ENCODE measurements at places on chromosomes 1 and 21. TPM values are rescaled to one million over a fixed set of nuclear protein-coding genes. Genes with fewer than 3 reads are reported as not detected.
A peak's percentile ranks its signal among the peaks of the same experiment; 100 is the strongest.

GRCh38 chr1:118147522-118147921 is 37.5 kb downstream of the SPAG17 start:
- no peak for DNase-seq

PTPRC gene
- total RNA-seq: 12.7 TPM

- no peak for DNase-seq
These were observed 82.0 kb downstream of the TGFBR3 start for GRCh38 chr1:91803847-91804545.

GRCh38 chr1:43861337-43861736 is 72.3 kb upstream of the ARTN start:
- DNase-seq: no peak

GRCh38 chr21:37159053-37159776 is 86.2 kb downstream of the TTC3 start:
- DNase-seq: no peak

HYI gene
- 65.1 TPM for total RNA-seq

DNA sequence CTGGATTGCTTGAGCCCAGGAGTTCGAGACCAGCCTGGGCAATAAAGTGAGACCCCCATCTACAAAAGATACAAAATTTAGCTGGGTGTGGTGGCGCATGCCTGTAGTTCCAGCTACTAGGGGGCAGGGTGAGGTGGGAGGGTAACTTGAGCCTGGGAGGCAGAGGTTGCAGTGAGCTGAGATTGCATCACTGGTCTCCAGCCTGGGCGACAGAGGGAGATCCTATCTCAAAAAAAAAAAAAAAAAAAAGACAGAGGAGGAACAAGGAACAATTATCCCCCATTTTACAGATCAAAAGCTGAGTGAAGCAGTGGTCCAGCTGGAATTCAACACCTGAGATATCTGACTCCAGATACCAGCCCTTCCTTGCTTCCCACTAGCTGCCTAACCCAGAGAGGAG is 34.8 kb downstream of the L1TD1 start:
- no peak for DNase-seq

GRCh38 chr1:2124446-2125198 is 70.0 kb downstream of the FAAP20 start:
- DNase-seq: no peak

- no peak for DNase-seq
These were observed 124.7 kb upstream of the KIAA0040 start for GRCh38 chr1:175317309-175317708.

LTN1 gene
- 31.5 TPM for total RNA-seq

FCGR3A gene
- 16.2 TPM for total RNA-seq

- DNase-seq: no peak
These were observed 141.5 kb downstream of the DNAH14 start for GRCh38 chr1:225070972-225071371.

GRCh38 chr1:183996040-183996384 is 41.5 kb downstream of the COLGALT2 start:
- no peak for DNase-seq

DNA sequence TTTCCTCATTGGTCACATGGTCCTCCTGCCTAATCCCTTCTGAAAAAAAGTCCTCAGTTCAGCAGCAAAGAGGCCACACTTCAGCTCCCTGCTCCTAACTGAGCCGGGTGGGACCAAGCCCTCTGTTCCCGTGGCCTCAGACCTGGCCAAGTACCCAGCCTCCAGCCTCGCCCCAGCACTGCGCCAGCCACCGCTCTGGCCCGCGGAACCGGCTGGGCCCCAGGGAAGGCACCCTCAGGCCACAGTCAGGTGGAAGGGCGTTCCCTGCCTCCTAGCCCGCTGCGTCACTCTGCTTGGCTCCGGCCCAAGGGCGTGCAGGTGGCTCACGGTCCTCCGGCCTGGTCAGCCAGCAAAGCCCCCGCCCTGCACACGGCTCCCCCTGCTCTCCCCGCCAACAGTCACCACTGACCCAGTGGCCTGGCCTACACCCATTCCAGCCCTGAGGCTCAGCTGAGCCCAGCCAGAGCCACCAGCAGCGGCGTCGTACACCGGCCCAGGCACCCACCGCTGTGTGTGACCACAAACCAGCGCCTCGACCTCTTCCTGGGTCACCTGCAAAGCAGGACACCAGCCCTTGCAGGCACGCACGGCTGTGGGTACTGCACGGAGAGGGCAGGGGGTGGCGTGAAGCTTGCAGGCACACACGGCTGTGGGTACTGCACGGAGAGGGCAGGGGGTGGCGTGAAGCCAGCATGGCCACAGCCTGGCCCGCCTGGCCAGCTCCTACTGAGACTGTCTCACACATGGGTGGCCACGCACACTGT is 19.4 kb downstream of the NADK start:
- peak; percentile 34 for DNase-seq
